Left renal cortex interstitium (tissue), 4 donors: ENCODE measurements at places on chromosomes 16 and 17. TPM values are rescaled to one million over a fixed set of nuclear protein-coding genes. Genes with fewer than 3 reads are reported as not detected.

C16orf74 gene
- polyA plus RNA-seq = 3.5 TPM

GALK1 gene
- polyA plus RNA-seq = 25.3 TPM

TACO1 gene
- 27.9 TPM for polyA plus RNA-seq

GRCh38 chr16:85398050-85398451, 215.1 kb upstream of the GSE1 start:
- no peak for DNase-seq

- no peak for DNase-seq
Measured at GRCh38 chr16:49503256-49504022, 129.8 kb downstream of the C16orf78 start.
